ENCODE measurements at places on chromosomes 1 and 21. TPM values are rescaled to one million over a fixed set of nuclear protein-coding genes. Genes with fewer than 3 reads are reported as not detected.
A peak's percentile ranks its signal among the peaks of the same experiment; 100 is the strongest.

- DNase-seq, result peak; percentile 60
Observed at GRCh38 chr21:29501451-29501850, 202.7 kb downstream of the BACH1 start.

GRCh38 chr1:18831656-18832055, 27.8 kb downstream of the TAS1R2 start:
- no peak for DNase-seq

DNA sequence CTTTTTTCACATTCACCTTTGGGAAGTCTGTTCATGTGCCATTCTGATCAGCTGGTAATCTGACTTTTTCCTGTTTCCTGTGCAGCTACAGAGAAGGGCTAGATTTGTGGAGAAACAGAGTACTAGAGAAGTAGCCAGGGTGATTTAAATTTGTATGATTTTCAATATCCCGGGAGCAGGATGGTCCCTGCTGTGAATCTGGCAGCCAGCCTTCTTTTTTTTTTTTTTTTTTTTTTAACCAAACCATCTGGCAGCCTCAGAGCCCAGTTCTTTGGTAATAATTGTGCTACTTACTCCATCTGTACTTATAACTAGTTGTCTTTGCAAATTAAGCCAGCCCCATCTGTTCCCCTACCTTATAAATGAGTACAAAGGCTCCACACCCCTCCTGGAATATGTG, 248.6 kb upstream of the DEPDC1 start:
- no peak for DNase-seq

DNA sequence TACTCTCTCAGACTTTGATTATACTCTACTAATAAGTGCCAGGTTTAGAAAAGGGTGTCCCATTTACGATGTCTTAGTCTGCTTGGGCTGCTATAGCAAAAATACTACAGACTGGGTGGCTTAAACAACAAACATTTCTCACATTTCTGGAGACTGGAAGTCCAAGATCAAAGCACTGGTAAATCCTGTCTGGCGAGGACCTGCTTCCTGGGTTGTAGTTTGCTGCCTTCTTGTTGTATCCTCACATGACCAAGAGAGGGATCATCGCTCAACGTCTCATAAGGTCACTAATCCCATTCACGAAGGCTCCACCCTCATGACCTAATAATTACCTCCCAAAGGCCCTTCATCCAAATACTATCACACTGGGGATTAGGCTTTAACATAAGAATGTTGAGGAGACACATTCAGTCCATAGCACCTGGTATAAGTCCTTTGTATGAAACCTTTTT, 12.0 kb downstream of the PRDX6 start:
- DNase-seq, result peak; percentile 80

- no peak for DNase-seq
Observed at GRCh38 chr1:36982709-36983108, 51.6 kb downstream of the GRIK3 start.

- DNase-seq, result peak; percentile 51
Observed at GRCh38 chr1:910881-911721, 12.6 kb upstream of the SAMD11 start.

DNA sequence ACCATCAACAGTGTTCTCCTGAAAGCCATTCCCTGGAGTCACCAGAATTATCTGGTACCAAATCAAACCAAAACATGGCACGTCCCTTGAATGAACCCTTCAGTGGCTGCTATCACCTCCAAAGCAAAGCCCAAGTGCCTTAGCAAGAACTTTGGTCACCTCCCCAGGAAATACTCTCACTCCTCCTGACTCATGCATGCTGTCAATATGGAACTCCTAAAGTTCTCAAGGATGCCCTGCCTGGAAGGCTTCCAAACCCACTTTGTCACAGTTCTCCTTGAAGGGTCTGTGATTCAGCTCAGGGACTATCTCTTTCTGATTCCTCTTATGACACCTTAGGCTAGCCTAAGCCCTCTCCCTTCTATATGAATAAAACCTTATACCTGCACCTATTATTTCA, 146.1 kb upstream of the RUNX1 start:
- DNase-seq, result peak; percentile 91

GRCh38 chr21:36610201-36610600, 88.7 kb upstream of the SIM2 start:
- peak; percentile 42 for DNase-seq

DNA sequence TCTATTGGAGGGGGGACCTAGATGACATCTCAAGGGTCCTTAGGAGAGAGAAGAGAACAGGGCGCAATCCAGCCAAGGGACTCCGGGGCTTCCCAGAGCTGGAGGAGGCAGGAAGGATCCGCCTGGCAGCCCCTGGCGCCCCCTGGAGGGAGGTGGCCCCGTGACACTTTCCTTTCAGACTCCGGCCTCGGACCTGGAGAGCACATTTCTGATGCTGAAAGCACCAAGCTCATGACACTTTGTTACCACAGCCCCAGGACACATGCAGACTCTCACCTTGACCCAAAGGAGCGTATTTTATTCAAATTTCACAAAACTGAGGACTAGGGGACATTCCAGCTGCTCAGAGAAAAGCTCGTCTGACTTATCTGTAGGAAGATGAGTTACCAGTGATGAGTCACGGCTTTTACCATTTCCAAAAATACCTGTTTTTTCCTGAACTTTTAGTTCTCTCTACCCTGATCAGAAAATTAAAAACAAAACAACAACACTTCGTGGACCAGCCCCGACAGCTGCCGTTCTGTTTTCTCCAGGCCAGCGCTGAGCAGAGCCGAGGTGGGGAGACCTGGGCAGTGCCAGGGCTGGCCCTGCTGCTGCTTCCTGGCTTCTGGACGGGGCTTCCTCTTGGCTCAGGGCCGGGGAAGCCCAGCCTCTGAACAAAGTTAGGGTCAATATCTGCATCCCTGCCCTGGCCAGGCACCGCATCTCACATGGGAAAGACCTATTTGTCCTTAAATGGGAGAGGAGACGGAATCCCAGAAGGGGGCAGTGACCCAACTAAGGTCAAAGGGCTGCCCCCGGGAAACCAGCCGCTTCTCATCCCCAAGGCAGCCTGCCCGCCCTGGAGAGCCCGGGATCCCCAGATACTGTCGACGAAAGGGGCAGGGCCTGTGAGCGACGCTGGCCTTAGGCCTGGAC, 21.6 kb upstream of the POFUT2 start:
- DNase-seq, result peak; percentile 65

DNA sequence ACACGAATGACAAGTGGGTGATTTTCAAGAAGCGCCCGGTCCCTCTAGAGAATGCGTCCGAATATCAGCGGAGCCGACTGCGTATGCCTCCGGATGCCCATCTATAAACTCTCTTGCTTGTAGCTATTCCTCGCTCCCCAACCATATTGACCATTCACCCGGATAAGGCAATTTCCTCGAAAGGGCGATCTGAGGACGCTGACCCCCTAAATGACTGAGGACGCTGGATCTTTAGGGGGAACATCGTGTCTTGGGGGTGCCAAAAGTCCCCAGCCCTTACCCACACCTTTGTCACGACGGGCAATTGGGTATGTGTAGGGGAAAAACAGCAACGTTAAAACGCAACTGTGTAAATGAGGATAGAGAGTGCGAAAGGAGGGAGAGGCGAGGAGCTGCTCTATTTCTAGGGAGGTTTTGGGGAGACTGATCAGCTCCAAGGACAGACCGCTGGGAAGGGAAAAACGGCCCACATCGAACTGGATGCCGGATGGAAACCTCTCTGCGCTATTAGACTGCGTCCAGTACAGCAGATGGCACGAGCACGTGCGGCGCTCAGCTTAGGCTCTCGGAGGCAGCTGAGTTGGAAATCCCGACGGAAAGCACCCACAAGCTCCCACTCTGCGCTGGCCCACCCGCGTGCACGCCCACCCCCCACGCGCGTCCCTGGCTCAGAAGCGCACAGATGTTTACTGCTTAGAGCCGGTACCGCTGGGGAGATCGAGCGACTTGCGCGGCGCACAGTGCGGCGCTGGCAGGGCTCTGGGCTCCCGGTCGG, 2.9 kb upstream of the PRRX1 start:
- DNase-seq, result no peak

GRCh38 chr21:38912102-38912629, 106.4 kb downstream of the ETS2 start:
- DNase-seq, result no peak

The ZNF593OS gene
- total RNA-seq, result not detected

The NADK gene
- 165 TPM for total RNA-seq

The CACNA1S gene
- total RNA-seq, result not detected

The CLCNKB gene
- total RNA-seq, result not detected

The OR6N1 gene
- not detected for total RNA-seq
